ENCODE measurements at places on chromosomes 3 and 15. TPM values are rescaled to one million over a fixed set of nuclear protein-coding genes. Genes with fewer than 3 reads are reported as not detected.

DNA sequence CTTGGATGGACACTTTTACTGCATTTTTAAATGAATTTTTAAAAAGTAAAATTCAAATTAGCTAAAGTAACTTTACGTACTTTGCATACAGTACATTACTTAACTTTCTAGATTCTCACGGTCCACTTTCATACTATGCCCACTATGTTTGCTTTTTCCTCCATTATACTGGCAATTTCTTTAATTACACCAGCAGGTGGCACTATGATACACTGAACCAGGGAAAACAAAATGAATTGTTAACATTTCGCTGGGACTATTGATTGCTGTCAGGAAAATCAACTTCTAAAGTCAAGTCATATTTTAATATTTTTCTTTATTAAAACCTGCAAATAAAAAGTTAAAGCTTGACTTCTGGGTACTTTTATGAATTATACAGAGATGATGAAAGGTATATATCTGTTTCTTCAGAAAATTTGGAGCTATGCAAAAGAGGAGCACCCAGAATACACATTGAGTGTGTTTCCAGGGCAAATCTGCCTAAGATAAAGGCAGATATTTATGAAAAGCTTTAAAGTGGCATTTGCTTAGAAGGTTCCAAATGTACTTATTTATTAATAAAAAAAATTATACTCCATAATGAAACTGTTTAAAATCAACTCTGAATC, 21.8 kb upstream of the POU1F1 start:
- DNase-seq = no peak

Gene GOLGA8J
- not detected for total RNA-seq

- no peak for DNase-seq
Measured at GRCh38 chr3:87710511-87710910, 348.3 kb downstream of the CGGBP1 start.

DNA sequence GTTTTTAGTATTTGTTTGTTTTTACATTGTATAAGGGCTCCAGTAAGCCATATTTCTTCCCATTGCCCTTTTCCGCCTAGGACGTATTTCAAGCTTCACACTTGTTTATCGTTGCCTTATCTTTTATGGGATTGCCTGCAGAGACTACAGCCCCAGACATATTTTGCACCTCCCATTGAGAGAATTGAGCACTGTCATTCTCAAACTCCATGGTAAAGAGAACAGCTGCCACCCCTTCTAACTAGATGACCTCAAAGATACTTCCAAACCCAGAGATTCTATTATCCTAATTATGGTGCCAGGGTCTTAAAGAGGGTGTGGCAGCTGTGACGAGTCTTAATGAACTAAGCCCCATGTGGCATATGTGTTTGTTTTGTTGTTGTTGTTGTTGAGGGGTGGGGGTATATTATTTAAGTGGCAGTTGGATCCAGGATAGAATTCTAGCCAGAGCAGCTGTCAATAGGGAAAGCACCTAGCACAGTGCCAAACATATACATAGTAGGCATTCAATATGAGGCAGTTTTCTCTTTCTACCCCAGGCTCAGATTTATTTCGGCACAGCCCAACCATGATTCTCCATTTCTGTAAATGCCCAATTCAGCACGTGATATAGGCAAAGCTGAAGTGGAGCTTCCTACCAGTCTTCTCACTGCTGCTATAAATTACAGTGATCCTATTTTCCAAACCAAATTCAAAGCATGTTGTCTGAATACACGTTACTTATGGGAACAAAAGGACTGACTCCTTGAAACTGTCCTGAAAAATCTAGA, 932 bp upstream of the TP53BP1 start:
- DNase-seq = no peak

DNA sequence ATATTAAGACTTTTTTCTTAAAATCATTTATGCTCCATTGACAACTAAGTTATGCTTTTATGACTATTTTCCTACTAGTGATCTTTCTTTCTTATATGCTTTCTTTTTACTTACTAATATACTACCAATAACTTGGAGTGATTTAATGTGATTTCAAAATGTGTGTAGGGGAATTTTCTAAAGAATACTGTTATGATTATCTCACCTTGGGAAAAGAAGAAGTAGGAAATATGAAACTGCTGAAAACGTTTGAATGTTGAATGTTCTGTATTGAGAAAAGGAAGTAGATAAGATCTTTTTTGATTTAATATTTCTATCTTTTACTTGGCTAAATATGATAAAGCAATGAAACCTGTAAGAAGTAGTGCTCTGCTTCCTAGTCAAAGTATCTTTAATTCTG, 7.8 kb upstream of the CD200R1 start:
- DNase-seq = no peak

- DNase-seq = no peak
Measured at GRCh38 chr3:123083383-123084124, 16.7 kb downstream of the PDIA5 start.

- no peak for DNase-seq
Measured at GRCh38 chr3:44905446-44906157, 31.2 kb downstream of the TGM4 start.

DNA sequence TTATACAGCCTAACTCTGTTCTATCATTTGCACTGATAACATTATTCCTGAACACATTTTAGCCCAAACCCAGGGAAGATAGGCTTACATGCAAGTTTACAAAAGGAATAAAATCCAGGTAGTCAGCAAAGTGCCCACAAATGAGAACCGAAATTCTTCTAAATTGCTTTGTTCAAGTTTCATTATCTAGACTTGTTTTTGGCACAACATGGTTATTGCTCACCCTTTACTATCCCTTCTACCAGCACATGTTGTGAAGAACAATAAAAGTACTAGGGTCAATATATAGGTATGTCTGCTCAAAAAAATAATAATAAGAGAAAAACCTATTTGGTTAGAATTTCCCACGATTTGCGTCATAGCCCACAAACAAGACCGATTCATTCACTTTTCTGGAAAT, 430.5 kb downstream of the FGF12 start:
- no peak for DNase-seq

Gene POU1F1
- total RNA-seq = not detected

DNA sequence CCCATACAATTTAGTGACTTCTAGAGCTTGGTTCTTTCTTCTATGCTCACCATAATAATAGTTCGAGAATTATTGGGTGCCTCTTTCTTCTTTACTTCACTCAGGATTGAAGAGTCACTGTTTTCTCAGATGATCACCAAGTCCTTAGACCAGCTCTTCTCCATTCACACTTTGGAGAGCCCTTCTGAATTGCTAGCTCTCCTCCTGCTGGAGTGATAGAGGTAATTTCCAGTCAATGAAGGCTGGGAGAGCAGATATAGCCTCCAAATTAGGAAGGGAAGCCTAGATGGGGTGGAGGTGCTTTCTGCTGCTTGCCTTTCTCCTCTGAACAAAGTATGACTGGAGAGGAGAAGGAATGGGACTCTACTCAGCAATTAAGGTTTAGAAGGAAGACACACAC, 10.7 kb upstream of the BBX start:
- no peak for DNase-seq

All from posterior vena cava (tissue), 2 donors.